ENCODE measurements at places on chromosomes 4 and X.

GRCh38 chr4:40196272-40196671, 559 bp upstream of the RHOH start:
- DNase-seq = no peak

DNA sequence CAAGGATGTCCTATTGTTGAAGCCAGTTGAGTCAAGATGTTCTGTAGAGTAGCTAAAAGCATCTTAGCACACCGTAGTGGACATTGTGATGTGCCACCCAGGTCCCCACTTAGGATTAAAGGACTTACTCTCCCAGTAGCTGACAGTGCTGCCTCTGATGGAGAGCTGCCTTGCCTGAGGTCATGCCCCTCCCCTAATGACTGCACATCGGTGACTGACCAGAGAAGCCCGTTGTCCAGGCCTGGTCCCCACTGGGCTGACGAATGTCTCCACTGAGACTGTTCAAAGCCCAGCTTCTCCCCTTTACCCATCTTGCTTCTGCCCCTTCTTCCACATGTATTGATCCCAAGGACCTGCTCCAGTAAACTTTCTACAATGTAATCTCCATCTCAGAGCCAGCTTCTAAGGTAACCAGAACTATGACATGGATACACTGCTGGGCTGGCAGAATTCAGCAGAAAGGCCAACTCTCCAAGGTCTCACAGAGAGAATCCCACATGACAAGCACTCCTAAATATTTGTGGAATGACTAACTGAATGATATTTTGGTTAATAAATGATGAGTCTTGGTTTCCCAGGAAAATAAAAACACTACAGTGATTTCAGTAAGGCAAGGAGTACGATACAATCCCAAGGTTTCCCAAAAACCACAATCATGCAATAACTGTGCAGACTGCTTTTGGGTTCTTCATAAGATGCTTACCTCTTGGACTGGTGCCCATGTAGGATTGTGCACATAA, 82.4 kb upstream of the TMEM150C start:
- peak; percentile 93 for DNase-seq

- peak; percentile 82 for DNase-seq
These were observed 5.0 kb downstream of the SHOX start for GRCh38 chrX:635428-636090.

GRCh38 chrX:71623714-71624113, 5.4 kb upstream of the CXCR3 start:
- no peak for DNase-seq

DNA sequence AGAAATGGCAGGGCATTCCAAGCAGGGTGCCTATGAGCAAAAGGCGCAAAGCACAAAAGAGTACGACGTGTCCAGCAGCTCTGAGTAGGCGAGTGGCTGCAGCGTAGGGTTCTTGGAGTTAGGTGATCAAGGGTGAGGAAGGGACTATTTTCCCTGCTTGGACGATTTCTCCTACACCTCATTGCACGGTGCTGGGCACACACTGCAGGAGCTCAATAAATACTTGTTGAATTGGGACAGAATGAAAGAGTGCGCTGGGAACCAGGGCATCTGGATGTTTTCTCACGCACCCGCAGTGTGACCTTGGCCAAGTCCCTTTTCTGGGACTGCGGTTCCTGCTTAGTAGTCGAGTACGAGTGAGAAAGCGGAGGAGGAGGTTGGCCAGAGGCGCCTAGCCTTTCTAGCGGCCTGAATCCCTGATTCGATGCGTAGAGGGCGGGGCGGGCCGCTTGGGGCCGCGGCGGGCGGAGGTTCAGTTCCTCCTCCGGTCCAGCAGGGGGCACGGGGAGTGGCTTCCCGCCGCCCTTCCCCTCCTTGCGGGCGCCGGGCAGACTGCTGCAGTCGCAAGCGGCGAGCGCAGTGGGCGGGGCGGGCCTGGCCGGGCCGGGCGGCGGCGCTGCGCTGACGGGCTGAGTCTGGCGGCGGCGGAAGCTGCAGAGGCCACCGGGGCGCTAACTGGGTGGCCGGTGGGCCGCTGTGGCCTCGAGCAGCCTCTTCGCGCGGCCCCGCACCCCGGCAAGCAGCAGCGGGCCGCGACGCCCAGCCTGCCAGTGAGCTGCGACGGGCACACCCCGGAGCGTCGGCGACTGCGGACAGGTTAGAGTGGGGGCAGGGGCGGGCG, at the start of gene FAM199X:
Gene FAM199X (plus strand): TSS at position 560 of the 841 bp plus-strand sequence. CDS start 333 bp downstream, outside the sequence.
- peak; percentile 87 for DNase-seq

- DNase-seq = no peak
These were observed 212.3 kb downstream of the DCAF12L2 start for GRCh38 chrX:125953814-125954213.

- no peak for DNase-seq
These were observed 691.9 kb downstream of the TECRL start for GRCh38 chr4:63717384-63717783.

GRCh38 chrX:39857780-39858179, 240.0 kb downstream of the BCOR start:
- DNase-seq = no peak
